NCI-H510A treated with DMSO at 0.1 percent for 48 hours (cell line): ENCODE measurements at places on chromosomes 4 and X.

DNA sequence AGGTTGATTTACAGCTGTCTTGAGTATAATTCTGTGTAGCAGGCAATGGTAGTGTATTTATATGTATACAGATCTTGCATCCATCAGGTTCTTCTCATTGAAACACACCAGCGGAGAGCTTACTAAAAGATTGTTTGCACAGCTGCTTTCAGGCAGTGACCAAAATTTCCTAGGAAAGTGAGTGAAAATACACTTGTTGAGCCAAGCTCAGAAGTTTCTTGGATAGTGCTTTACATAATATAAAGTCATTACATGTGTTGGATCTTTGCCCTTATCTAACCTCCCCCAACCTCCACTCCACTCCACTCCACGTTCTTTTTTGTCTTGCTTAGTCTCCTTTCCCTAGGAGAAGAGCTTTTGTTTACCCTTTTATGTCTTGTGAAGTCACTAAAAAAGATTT is 34.1 kb downstream of the CNKSR2 start:
- DNase-seq = peak; percentile 44

GRCh38 chr4:186946682-186947294 is 223.1 kb upstream of the FAT1 start:
- peak; percentile 11 for DNase-seq

DNA sequence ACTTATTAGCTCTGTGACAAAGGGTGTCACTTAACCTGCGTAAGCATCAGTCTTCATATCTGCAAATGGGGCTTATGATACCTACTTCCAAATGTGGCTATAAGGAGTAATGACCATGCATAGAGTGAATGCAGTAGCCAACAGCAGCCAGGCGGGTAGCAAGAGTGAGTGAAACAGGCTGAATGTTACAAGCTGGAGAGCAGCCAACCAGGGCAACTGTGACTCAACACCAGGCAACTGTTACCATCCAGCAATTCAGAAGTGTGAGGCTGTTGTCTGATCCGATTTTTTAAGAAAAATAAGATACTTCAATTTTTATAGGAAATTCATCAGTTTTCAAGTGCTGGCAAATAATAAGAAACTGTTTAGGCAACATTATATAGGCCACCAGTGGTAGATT is 270.2 kb upstream of the TAPT1 start:
- no peak for DNase-seq

DNA sequence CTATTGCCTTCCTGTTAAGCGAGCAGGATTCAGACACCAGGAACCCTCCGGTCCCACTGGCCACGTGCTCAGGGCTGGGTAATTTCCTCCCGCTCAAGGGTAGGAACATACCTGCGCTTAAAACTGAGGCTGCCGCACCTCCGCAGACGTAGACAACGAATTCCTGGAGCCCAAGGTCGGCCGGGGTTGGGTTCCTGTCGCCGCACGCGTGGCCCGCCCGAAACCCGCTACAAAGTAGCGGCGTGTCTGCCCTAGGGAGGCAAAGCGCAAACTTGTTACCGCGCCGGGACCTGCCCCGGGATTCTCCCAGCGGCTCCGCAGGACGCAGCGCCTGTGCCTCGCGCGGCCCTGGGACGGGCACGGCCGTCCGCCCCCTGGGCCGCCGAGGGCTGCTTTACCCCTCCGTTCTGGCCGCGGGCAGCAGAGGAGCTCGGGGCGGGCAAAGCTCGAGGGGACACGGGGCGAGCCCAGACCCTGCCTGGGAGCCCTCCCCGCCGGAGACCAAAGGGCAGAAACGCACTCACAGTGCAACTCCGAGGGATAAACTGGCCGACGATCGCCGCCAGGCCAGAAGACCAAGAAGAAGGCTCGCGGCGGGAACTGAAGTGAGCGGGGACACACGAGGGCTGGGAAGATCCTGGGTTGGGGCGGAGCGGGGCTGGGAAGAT is at the start of gene ERVMER34-1:
Gene ERVMER34-1, minus strand, starts transcription at position 607 of the 668 bp plus-strand sequence. CDS start 5,905 bp downstream, outside the sequence.
- no peak for DNase-seq

GRCh38 chrX:11346121-11346682 is 53.0 kb downstream of the AMELX start:
- DNase-seq = no peak

GRCh38 chr4:75724867-75725724 is 719 bp downstream of the USO1 start:
- peak; percentile 49 for DNase-seq

DNA sequence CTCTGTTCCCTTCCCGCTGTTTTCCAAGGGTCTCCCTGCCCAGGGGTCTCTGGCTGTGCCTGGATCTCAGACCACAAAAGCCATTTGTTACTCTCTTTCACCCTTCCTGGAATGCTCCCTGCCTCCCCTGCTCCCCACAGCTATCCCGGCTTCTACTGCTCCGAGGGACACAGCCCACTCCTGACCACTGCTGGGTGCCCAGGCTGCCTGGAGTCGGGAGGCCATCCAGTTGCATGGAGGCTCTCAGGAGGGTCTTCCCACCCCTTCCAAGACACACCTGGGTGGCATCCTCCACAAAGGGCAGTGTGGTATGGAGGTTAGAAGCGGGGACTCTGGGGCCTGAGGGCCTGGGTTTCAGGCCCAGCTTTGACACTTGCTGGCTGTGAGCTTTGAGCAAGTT is 101.1 kb downstream of the PPP2R2C start:
- no peak for DNase-seq

- no peak for DNase-seq
Measured at GRCh38 chr4:101670897-101671296, 119.6 kb upstream of the BANK1 start.

DNA sequence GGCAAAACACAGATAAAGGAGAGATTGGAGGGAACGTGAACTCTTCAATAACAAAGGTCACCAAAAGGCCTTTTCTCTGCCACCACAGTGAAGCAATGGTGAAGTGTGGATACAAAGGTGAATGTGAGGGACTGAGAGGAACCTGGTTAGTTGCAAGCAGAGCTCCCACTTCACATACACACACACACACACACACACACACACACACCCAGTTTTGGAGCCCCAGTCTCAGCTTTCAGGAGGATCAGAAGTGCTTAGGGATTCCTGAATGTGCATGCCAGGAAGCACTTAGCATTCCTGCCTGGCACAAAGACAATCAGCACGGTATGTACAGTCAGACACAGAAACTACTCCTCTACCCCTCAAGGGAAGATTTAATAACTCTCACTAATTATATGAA is 71.5 kb downstream of the ARHGEF9 start:
- no peak for DNase-seq

GRCh38 chrX:7077241-7078230 is 70.0 kb upstream of the STS start:
- DNase-seq = no peak

DNA sequence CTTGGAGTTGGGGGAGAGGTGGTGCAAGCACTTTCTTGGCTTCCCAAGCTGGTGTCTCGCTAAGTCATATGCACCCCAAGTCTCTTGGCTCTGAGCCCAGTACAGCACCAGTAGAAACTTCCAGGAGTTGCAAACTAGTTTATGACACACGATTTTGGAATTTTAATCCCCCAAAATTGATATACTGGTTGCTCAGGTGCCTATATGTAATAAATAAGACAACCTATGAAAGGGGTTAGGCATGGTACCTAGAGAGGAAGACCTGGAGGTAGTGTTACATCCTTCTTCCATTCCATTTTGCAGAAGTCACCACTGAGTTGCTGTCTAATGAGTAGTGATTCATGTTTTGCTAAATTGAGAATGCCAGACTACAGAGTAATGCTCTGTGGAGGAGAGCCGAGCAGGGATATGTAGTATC is 4.3 kb upstream of the SLC4A4 start:
- DNase-seq = no peak

DNA sequence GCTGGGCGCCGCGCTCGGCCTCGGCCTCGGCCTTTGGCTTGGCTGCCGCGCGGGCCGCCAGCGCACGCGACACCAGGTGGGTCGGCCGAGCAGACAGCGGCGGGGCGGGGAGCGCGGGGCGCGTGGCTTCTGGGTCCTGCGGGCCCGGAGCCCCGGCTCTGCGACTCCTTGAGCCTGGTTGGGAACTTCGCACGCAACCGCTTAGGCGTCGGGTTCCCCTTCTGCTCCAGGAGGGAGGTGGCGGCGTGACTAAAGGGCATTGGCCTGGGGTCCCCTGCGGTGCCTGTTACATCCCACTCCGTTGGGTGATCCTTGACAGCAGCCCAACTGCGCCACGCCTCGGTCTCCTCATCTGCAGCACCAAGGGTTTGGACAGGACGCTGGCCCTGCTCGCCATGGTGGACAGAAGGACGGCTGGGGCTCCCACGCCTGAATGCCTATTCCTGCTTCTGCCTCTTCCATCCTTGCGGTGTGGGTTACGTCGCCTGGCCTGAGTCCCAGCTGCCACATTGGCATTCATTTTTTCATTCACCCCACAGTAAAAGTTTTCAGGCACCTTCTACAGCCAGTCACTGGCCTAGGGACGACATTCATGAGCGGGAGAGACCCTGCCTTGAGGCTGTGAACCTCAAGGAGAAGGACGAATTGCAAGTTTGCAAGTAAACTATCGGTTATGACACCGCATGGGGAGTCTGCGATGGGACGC is 631 bp downstream of the EVC start:
- no peak for DNase-seq

- DNase-seq = no peak
Measured at GRCh38 chrX:98380106-98380505, 1496.4 kb downstream of the RPA4 start.

DNA sequence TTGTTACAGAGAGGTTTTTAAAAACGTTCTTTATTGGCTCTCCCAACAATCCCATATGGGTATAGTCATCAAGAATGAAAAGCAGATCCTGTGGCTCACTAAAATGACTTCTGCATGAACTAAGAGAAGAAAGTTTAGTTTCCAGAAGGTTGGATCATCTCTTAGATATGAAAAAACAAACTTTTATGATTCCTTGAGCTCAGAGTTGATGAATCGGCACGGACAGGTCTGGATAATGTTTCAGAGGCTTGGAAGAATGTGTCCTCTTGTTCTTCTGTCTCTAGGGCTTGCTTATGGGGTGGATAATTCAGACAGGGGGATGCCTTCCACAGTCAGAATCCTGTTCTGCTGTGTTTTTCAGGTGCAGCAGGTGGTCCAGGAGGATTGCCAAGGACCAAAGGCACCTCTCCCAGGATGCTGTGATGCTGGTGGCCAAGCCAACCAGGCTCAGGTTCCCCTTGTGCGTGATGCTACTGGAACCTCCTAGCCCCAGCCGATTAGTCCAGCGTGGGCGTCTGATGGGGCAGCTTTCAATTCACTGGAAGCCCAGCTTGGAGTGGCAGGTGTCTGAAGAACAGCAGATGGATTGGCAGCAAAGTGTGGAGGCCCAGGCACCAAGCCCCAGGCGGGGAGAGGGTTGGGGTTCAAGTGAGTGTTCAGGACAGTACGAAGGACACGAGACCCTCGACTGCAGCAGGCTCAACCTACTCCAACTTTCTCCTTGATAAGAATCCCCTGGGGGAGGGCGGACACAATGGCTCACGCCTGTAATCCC is 30.3 kb downstream of the CCKAR start:
- no peak for DNase-seq

DNA sequence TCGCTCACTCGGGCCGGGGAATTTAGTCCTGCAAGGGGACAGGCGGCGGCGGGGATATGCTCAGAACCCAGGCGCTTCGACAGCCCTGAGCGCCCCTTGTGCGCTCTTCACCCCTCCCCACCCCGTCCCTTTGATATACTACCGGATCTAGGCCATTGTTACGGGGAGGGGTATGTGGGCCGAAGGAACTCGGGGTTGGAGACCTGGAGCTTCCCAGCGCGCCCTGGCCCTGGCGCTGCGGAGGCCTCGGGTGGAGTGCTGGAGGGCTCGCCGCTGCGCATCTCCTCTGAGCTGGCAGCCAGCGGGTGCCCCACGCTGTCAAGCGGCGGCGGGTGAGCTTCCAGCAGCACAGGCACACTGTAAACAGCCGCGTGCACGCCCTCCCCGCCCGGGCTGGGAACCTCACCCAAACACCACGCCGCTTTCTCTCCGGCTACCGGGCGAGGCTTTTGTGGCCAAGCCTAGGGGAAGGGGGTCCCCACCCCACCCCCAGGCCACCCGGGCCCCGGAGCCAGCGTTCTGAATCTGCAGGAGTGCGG is 54.5 kb upstream of the BCOR start:
- DNase-seq = no peak

DNA sequence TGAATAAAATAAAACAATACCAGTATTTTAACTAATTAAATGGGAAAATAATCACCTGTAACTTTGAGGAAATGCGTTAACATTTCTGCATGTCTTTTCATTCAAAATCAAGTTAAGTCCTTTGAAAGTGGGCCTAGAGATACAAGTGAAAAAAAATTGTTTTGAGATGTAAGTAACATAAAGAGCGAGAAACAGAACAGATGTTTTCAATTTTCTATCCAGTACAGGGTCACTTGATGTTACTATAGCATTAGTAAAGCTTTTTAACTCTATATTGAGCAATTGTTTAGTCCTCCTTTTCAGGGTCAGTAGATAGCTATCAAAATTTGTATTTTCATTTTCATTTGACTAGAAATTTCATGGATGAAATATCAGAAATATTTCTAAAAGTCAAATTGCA is 761.4 kb downstream of the CCSER1 start:
- DNase-seq = no peak

- no peak for DNase-seq
Measured at GRCh38 chr4:1154523-1155182, 17.7 kb downstream of the SPON2 start.
